Renal cortex interstitium (tissue), 15 donors: ENCODE measurements at places on chromosomes 2 and 18. TPM values are rescaled to one million over a fixed set of nuclear protein-coding genes. Genes with fewer than 3 reads are reported as not detected.

SERPINB11 gene
- not detected for polyA plus RNA-seq

DNA sequence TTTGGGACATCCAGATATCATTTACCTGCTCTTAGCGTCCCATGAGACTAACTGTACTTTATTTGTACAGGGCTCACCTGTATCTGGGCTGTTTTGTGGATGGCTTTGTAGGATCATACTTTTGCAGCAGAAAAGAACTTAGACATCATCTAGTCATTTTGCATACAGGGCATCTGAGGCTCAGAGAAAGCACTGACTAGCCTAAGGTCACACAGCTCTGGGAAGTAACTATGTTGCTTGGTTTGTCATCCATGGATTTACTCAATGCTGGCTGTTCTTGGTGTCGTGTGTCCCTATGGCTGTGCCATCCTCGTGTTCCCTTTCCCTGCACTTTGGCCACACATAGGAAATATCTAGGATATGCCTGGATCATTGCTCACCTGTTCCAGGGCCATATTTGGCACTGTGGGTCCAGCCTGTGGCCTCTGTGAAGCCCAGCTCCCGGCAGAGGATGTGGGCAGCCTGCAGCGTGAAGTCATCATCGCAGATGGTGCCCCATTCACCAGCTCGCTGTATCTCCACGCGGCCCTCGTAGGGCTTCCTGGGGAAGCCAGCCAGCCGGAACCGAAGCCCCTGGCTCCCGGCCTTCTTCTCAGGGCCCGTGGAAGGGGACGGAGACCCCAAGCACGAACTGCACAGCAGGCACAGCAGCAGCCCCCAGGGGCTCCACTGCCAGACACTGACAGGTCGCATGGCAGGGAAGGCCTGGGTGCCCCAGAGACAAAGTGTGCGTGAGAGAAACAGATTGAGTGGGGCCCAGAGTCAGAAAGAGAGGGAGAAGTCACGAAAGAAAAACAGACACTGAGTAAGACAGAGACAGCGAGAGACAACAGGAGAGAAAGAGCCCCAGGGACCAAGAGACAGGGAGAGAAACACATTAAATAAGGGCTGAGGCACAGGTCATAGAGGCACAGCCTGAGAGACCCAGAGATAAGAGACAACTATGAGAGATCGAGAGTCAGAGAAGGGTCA lies 1.5 kb downstream of the LOXL3 start:
- DNase-seq: no peak

GRCh38 chr2:43133708-43134570 lies 92.5 kb downstream of the ZFP36L2 start:
- no peak for DNase-seq

DNA sequence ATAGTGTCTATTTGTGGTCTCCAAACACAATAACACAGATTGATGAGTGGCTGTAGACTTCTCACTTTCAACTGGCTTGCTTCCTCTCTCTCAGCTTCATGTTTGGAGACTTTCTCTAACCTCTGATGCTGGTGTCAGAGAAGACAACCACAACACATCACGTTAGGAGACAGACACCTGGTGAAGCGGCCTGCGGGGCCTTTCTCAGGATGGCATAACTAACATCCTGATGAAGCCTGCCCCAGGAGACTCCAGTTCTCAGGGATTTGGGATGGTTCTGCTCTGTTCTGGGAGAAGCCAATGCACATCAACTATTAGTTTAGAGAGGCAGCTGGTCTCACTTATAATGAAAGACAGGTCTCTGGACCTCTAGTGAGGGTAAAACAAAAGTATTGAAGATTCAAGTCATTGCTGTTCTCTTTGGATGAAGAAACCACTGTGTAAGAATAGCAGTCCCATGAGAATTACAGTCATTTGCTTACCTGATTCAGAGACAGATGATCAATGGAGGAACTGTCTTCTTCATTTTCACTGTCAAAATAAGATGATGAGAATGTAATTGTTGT lies 2.0 kb downstream of the IL1A start:
- no peak for DNase-seq

DNA sequence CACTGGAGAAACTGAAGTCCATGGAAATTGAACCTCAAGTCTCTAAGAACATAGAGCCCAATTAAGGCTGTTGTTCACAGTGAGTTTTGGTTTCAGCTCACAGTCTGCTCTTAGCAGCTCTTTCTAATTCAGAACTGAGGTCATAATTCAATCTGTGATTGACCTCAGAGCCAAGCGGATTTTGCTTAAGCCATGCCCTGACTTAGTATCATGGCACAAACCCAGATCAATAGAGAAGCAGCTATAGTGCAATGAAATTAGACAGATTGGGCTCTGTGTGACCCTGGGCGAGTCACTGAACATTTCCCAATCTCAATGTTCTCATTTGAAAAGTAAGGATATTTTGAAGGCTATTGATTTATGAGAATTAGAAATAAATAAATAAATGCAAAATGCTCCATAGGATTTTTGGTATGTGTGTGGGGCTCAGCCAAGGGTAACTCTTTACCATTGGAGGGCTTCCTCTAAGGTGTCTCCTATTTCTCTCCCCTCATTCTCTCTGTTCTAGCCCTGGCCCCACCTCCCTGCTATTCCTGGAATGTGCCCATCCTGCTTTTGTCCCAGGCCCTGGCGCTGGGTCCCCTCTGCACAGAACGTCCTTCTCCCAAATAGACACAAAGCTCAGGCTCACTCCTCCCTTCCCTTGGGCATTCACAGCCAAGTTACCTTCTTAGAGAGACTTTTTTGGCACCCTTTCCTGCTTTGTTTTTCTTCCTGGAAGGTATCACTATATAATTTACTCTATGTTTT lies 239.6 kb downstream of the LPIN1 start:
- DNase-seq: no peak

DNA sequence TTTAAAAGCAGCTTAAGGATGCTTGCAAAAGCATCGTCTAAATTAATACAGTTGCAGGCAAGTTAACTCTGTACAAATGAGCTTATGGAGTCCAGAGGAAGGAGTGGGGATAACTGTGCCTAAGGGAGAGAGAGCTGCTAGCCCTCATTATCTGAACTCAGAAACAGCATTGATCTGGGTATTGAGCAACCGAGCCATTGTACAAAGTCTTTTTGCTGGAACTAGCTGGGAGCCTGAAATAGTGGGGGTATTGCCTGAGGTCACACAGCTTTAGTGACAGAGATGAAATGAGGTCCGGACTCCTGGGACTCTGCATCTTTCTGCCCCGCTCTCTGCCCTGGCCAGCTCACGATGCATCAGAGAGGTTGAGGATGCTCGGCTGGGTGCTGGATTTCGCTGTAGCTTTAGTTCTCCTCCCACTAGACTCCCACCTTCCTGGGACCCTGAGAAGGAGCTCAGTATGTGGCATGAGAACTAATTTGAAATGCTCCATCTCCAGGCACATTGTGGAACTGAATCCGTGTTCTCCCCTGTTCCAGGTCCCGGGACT lies 67.5 kb upstream of the ATG16L1 start:
- no peak for DNase-seq

GRCh38 chr18:621291-622043 lies 24.7 kb downstream of the CLUL1 start:
- DNase-seq: no peak

DNA sequence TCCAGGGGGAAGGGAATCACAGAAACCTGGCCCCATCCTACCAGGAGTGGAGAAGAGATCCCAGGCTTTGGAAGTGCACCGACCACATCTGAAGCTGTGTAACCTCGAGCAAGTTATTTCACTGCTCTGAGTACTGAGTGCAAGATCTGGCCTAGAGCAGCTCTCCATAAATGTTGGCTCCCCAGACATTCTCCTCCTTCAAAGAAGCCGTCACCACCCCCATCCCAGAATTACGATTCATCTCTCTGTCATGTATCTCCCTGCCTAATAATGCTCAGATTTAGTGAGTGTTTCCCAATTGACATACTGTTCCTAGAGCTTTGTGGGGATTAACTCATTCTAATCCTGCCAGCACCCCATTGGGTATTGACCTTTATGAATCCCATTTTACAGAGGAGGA lies 51.7 kb downstream of the TNS1 start:
- no peak for DNase-seq

NEU4 gene
- polyA plus RNA-seq: 1.9 TPM

- no peak for DNase-seq
These were observed 47.5 kb downstream of the PTPN2 start for GRCh38 chr18:12836551-12836950.

DNA sequence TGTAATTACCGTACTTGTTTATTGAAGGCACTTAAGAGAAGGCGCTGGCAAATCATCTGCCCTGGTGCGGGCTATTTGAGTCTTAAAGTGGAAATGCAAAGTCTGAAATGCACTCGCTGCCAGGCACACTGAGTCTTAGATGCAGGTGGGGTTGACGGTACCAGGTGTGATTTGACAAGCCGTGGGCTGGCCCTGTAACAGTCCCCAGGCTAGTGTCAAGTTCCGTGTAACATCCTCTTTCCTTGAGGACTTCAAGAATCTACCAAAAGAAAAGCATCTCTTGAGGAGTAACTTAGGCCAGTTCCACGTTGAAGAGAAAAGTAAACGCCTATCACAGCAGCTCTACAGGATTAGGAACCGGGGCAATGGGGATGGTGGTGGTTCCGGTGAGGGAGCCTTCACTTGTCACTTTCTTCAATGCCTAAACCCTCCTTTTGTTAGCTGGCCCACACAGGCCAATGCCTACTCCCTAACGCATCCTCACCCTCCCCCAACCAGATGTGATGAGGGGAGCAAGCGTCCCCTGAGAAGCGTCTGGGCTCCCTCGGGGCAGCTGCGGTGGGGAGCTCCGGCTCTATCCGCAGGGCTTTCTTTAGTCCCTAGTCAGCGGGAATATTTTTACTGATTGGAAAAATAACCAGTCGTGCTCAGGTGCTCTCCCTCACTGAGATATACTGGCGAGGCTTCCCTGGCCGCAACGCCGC lies 1.5 kb upstream of the UGP2 start:
- no peak for DNase-seq

DNA sequence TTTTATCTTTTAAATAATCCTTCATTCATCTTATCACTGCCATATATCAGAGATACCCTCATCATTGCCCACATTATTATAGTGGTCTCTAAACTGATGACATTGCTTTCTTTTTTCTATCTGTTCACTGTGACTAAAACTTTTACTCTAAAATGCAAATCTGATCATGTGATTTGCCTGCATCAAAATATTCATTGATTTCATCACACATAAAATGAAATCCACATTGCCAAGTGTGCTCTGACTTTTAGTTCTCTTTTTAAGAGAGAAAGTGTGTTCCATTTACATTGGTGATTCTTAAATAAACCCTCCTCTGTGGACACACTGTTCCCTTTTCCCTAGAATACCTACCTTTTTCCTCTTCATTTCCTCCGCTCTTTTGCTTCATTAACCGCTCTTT lies 7.5 kb downstream of the REL start:
- DNase-seq: no peak

COL4A3 gene
- 78.8 TPM for polyA plus RNA-seq

CNDP1 gene
- 1.3 TPM for polyA plus RNA-seq

GRCh38 chr2:160345071-160345764 lies 145.1 kb upstream of the ITGB6 start:
- DNase-seq: no peak

DNA sequence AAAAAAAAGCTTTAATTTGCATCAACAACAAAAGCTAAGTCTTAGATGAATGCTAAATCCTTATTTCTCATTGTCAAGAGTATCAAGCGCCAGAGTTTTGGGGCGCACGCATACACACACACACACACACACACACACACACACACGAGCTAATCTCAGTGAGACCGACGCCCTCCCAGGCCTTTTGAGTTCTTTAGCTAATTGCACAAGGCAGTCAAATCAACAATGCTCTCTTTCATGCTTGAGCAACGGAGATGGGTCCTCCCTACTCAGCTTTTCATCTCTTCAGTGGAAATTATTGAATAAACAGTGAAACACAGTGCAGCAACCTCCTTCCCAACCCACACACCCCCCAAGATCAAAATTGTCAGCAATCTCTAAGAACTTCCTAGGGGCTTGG lies 19.2 kb downstream of the GKN1 start:
- no peak for DNase-seq

GEN1 gene
- 11.9 TPM for polyA plus RNA-seq

- no peak for DNase-seq
These were observed 362.7 kb downstream of the TDRD15 start for GRCh38 chr2:21486445-21486844.

- DNase-seq: no peak
These were observed 11.3 kb downstream of the QPCT start for GRCh38 chr2:37355735-37356134.

- no peak for DNase-seq
These were observed 6.4 kb downstream of the SLC8A1 start for GRCh38 chr2:40445467-40445866.

GRCh38 chr2:8380026-8380425 lies 301.8 kb upstream of the ID2 start:
- DNase-seq: peak; percentile 18
